ENCODE measurements at places on chromosomes 2 and 18.

GRCh38 chr2:20172273-20173055 is 52.5 kb downstream of the SDC1 start:
- DNase-seq: no peak

DNA sequence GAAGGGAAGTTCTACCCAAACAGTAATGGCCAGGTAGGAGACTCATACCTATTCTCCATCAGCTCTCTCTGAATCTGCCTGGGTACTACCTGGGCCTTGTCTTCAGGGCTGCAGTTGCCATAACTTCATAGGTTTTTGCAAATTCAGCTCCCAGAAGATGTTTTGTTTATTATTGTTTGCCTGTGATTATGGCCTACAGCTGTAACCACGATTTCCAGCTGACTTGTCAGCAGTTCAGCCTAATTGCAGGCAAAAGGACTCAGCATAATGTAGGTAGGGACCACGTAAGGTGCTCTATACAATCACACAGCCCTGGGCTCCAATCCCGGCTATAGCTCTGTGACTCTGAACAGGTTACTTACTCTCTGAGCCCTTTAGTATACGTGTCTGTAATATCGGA is 187.0 kb upstream of the FN1 start:
- DNase-seq: no peak

DNA sequence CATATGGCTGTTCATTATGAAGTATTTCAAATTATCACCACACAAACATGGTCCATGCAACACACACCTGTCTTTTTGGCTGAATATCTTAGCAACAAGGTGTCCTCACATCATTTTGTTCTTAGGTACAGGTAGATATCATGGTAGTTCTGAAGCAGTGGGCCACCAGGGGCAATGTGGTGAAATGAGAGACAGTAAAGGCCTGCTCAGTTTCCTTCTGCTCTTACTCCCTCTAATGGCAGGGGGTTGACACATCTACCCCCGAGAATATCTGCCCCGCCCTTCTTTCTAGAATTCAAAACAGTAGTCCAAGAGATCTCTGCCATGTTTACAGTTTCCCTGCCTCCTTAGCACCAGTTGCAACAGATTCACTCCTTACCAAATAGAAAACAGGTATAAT is 147.0 kb upstream of the KLHL14 start:
- DNase-seq: no peak

DNA sequence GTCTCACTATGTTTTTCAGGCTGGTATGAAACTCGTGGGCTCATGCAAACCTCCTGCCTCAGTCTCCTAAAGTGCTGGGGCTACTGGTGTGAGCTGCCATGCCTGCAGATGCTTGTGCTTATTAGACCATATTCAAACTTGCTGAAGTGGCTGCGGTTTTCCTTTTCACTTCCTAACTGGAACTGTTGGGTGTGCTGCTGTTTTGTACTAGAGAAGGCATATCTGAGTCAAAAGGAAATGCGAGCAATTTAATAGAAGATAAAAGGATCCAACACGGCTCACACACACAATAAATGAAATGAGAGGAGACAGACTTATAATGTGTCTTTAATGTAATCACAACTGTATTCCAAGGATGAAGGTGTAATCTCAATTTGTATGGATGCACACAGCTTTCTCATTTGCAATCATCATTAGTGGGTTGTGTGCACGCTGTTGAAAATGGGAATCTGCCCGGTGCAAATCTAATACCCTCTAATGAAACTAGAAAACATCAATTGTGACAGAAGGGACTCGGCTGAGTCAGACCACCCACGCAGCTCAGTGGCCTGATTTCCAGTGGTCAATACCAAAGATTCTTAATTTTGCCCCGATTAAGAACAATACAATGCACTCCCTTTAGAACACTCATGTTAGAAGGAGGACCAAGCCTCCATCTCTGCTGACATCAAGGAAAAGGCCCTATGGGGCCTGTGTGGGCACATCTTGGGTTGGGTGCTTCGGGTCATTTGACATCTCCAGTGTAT is 532.7 kb downstream of the TDRD15 start:
- DNase-seq: no peak

DNA sequence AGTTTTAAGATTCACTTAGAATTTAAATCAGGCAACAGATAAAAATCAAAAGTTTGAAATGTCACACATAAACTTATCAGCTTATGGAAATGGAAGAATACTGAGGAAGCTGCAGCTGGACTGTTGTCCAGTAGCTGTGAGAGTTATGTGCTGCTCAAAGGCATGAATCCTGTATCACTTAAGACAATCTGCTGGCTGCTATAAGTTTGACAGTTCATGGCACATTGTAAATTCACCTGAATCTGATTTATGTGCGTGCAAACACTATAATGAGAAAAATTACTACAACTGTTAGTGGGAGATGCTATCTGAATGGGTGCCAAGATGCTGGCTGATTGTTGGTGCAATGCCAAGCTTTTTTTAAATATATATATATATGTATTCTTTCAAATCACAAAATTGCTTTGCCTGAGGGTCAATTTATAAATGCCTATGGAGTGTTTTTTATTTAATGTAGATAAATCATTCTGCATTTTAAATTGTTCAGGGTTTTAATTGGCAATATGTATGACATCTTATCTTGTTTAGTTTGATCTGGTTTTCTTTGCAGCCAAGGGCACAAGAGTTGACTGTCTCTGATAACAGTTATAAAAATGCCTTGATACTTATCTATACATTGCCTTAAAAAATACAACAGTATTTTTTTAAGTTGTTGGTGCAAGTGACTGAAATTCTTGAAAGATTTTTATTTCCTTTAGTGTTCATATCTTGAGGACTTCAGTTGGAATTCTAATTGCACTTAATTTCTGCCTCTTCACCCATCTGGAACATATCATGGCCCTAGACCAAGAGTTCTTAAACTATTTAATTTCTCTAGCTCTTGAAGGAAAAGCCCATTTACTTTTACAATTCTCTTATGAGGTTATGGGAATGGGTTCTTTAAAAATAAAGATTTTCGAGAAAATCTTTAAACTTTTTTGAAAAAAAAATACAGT is 48.7 kb downstream of the CAVIN2 start:
- no peak for DNase-seq

DNA sequence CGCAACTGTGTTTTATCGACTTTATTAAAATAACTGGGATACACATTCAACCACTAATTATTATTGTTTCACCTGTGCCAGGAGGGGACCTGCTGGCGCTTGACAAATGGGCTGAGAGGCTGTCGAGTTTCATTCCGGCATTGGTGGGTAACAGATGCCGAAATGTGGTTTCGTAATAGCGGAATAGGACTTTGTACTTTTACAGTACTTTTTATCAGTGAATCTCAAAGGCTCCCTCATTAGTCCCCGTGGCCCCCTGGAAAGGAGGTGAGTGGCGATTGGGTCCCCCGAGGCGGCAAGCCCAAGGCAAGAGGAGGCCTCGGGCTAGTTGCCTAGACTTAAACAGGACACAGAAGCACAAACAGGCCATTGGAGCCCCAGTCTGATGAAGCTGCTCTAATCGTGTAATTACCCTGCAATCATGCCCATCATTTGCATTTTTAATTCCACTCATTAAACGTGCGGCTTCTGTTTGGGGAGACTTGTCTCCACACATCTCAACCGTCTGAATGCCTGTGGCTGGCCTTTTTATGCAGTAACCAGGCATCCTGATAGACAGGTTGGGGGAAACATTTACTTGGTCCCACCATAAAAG is 193.2 kb downstream of the INO80D start:
- no peak for DNase-seq

- no peak for DNase-seq
These were observed 103.5 kb downstream of the UPP2 start for GRCh38 chr2:158205215-158205614.

GRCh38 chr2:185567196-185567595 is 171.4 kb upstream of the FSIP2 start:
- no peak for DNase-seq

GRCh38 chr2:231174211-231174651 is 24.2 kb upstream of the ARMC9 start:
- DNase-seq: no peak

- no peak for DNase-seq
These were observed 569.4 kb upstream of the SALL3 start for GRCh38 chr18:78410094-78410786.
